Spleen (tissue), 13 donors: ENCODE measurements at places on chromosomes 7 and 10.

GRCh38 chr10:69817078-69817581 is 15.4 kb downstream of the COL13A1 start:
- DNase-seq: no peak

GRCh38 chr10:44016589-44017482 is 368.1 kb downstream of the CXCL12 start:
- no peak for DNase-seq

GRCh38 chr10:7302930-7303557 is 107.8 kb downstream of the SFMBT2 start:
- no peak for DNase-seq

DNA sequence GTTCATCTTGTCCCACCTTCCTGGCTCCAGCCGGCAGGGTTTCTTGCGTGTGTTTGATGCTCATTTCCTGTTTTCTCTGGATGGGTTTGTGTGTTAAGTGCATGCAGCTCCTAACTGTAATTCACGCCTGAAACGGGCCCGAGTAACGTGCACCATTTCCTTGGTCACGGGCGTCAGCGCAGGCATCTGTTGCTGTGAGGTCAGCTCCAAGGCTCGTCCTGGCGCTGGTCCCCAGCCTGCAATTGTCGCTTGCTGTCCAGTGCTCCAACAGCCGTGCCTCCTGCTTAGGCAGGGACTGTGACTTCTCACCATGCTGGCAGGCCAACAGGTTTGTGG is 201.1 kb downstream of the GLRX3 start:
- no peak for DNase-seq

DNA sequence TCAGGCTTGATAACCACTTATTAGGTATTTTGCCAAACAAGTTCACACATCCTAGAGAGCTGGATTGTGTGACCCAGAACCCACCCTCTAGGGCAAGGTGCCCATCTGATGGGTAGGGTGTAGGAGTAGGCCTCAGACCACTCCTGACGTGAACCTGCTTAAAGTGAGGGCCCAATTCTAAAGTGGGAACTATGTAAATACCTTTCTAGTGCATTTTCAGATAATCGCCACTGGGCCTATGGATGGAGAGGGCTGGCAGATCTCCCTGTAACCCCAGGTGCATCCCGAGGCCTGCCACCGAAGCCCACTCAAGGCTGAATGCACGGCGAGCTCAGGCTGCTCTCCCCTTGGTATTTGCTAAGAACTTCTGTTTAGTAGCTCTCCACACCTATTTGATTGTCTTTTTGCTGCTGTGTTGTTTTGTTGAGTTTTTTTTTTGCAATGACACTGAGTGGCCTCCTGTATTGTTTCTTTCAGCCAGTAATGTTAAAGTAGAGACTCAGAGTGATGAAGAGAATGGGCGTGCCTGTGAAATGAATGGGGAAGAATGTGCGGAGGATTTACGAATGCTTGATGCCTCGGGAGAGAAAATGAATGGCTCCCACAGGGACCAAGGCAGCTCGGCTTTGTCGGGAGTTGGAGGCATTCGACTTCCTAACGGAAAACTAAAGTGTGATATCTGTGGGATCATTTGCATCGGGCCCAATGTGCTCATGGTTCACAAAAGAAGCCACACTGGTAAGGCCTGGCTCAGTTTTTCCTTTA is 71.7 kb downstream of the IKZF1 start:
- no peak for DNase-seq

DNA sequence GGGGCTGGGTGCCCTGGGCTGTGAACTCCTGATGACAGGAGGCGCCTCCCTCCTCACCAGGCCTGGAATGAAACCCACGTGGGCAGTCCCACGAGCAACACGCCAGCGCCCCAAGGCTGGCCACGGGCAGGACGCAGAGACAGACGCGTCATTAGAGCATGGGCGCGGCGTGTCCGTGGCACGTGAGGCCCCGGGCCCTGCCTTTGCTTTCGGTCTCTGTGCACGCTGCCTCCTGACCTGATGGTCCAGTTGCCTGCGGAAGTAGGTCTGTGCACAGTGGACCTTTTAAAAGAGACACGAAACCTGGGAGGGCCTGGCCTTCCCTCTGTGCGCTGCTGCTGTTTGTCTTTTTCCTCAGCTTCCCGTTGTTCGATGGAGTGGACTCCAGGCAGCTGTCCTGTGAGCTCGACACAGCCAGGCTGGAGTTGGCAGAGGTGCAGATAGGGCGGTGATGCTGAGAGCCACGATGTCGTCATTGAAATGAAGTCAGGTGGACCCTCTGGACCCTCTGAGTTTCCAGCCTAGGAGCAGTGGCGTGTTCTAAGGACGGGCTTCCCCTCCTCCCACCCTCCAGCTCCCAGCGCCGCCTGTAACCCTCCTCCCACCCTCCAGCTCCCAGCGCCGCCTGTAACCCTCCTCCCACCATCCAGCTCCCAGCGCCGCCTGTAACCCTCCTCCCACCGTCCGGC is 40.1 kb upstream of the CFAP46 start:
- DNase-seq: peak; percentile 66

- no peak for DNase-seq
Measured at GRCh38 chr7:98192781-98193457, 18.3 kb upstream of the BHLHA15 start.

GRCh38 chr10:107807836-107808235 is 643.3 kb upstream of the SORCS1 start:
- DNase-seq: no peak

DNA sequence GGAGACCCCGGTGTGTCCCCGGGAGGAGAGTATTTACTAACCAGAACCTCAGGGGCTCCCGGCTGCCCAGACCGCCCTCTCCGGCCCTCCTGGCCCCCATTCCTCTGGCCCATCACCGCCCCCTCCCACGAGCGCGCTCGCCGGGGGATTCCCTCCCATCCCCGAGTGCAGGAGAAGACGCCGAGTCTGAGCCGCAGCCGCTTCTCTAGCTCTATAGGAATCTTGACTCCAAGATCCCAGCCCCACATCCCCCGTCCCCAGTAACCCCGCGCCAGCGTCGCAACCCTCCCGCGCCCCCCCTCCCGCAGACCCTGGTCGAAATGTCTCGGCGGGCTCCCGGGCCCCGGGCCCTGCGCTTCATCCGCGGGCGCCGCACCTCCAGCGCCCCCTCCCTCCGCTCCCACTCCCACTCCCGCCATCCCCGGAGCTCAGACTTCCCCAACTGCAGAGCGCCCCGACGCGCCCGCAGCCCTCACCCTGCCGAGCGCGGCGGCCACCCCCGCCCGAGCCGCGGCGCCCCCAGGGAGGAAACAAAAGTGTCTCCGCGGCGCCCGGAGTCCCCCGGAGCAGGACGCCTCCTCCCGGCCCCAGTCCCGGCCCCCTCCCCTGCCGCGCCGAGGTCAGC is 541 bp downstream of the ELMO1 start:
- no peak for DNase-seq

GRCh38 chr10:91691981-91692380 is 59.1 kb upstream of the PPP1R3C start:
- DNase-seq: no peak

DNA sequence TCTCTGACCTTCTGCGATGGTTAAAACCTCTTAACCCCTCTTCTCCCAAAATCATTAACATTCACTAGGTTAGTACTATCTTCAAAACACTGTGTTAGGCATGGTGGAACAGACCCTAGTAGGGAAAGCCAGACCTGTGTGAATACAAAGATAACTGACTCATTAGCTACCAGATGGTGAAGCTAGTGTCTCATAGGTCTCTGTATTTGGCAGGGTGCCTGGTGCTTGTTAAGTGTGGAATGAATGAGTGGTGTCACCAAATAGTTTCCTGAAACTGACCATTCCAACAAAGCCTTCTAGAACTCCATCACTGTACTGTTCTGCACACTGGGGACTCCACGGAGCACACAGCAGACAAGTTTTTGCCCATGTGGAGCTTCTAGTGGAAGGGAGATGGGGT is 27.7 kb upstream of the TM9SF3 start:
- no peak for DNase-seq

DNA sequence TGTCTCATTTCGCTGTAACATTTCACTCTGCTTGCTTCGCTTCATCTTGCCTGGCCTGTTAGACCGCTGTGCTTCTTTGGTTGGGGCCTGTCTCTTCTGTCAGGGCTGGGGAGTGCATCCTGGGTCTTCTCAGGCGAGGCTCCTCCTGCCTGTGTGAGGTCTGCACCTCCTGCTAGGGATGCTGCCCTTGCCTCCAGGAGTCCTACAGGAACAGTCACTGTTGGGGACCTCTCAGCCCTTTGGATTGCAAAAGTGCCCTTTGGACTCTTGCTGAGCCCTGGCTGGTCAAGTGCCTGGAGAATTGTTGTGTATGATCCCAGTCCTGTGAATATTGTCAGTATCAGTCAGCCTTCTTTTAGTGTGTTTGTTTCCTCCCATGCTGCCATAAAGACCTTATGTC is 84.1 kb downstream of the MDFIC start:
- DNase-seq: peak; percentile 66

DNA sequence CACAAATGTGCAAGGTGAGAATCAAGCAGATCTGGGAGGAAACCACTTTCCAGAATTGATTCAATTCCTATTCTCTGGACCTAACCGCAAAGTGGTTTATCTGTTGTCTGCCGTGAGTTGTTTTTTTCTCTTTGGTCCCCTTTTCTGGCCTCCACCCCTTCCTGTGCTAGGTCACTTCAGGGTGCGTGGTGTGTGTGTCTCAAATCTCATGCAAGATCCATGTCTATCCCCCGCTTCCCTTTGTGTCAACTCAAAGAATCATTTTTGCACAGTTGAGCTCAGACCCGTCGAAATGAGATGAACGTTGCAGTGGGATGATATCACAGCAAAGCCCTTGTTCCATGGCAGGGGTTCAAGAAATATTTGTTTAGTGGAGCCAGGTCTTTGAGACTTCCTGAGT is 184.5 kb downstream of the GATA3 start:
- DNase-seq: no peak

GRCh38 chr10:133520193-133520738 is 6.9 kb upstream of the CYP2E1 start:
- peak; percentile 97 for DNase-seq

DNA sequence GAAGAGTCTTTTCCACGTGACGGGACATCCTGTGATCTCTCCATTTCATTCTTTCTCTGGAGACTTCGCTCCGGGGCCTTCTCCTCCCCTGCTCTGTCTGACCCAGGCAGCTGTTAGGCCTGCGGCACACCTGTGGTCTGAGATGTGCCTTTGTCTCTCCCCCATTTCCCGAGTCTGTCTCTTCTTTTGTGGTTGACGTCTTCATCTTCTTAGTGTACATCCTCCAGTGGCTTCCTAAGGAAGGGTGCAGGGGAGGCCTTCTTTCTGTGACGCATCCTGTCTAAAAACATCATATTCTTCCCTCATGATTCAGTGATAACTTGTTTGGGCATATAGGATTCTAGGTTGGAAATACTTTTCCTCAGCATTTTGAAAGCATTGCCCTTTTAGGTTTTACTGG is 17.2 kb upstream of the ATP6V0E2 start:
- DNase-seq: no peak

DNA sequence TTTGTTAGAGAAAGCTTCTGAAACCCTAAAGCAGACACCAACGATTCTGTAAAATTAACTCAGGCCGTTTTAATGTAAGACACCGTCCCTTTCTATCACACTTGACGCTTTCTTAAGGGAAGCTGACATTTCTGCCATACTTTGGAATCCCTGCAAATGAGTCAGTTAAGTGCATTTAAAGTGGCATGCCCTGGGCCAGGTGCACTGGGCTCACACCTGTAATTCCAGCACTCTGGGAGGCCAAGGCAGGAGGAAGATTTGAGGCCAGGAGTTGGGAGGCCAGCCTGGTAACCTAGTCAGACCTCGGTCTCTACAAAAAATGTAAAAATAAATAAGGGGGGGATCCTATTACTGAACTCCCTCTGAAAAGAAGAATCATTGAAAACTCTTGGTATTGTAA is 4.4 kb downstream of the UBE2H start:
- no peak for DNase-seq

DNA sequence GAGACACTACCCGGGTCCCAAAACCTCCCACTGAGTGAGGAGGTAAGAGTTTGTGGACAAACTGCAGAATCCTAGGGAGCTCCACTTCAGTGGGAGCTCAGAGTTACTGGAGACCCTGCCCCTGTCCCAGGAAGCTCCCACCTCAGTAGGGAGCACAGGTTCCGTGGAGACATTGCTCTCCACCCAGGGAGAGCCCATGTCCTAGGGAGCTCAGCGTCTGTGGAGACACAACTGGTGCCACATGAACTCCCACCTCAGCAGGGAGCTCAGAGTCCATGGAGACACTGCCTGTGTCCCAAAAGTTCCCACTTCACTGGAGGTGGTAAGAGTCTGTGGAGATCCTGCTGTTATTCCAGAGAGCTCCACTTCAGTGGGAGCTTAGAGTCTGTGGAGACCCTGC is 6.3 kb downstream of the MYO1G start:
- DNase-seq: no peak

- DNase-seq: no peak
Measured at GRCh38 chr10:55476129-55476528, 675.1 kb upstream of the PCDH15 start.

- DNase-seq: no peak
Measured at GRCh38 chr7:174716-175115, 17.7 kb upstream of the FAM20C start.

DNA sequence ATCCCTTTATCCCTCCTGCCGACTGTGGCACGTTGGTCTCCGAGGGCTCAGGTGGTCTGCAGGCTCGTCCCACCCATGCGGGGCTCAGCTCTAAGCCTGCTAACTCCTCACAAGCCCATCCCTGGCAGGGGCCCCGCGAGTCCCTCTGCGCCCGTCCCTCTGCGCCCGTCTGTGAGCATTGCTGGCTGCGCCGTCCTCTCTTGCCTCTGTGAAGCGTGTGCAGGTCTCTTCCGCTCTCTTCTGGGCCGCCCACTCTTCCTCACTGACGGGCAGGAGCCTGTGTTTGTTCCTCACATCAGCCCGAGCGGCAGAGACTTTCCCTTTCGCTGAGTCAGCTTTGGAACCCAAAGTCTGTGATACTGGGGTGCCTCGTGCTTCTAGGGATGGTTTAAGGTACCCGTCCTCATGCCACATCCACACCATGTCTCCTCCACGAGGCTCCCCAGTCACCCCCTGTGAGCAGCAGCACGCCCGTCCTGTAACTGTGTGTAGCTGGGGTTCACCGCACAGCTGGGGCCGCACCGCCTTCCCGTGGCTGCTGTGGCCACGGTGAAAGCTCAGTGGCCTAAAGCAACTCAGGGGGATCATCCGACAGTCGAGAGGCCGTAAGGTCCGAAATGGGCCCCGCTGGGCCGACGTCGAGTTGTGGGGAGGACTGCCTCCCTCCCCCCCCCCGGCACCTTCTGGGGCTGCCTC is 35.5 kb downstream of the ADGRA1 start:
- peak; percentile 67 for DNase-seq
